Regular cardiac myocyte (primary cell): ENCODE measurements at places on chromosomes 2 and 18. TPM values are rescaled to one million over a fixed set of nuclear protein-coding genes. Genes with fewer than 3 reads are reported as not detected.

Gene RSAD2
- total RNA-seq = 0.85 TPM in 1 of 2 replicates, not detected in the other

Gene GALR1
- total RNA-seq = not detected in 2 replicates

Gene ERFE
- 1.2 and 2.8 TPM in 2 replicates for total RNA-seq

Gene PPP1R7
- total RNA-seq = 53.3 and 126 TPM in 2 replicates
